Karpas-422 (cell line): ENCODE measurements at places on chromosomes 4 and X.

GRCh38 chr4:10639664-10640063 lies 44.9 kb downstream of the CLNK start:
- DNase-seq: no peak

GRCh38 chrX:2492531-2493218 lies 8.1 kb downstream of the DHRSX start:
- no peak for DNase-seq

DNA sequence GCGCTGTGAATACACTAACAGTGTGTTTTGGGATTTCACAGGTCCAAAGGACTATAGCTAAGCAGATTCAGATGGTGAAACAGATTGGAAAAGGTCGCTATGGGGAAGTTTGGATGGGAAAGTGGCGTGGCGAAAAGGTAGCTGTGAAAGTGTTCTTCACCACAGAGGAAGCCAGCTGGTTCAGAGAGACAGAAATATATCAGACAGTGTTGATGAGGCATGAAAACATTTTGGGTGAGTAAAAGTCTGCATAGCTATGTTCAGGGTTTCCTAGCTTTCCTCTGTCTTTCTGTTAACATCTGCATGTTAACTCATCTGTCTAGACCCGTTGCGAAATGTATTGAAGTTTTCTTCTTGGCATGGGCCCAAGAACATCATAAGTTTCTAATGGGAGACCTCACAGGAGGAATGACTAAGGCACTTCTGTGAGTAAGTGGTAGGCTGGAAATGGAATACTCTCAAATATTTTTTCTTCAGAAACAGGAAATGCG lies 372.1 kb downstream of the BMPR1B start:
- no peak for DNase-seq

GRCh38 chr4:156517546-156517945 lies 454.1 kb downstream of the PDGFC start:
- no peak for DNase-seq

GRCh38 chr4:89723096-89723495 lies 113.9 kb downstream of the SNCA start:
- no peak for DNase-seq

GRCh38 chr4:8558080-8558960 lies 21.9 kb upstream of the GPR78 start:
- DNase-seq: no peak
